ENCODE measurements at places on chromosomes 7 and 10.

DNA sequence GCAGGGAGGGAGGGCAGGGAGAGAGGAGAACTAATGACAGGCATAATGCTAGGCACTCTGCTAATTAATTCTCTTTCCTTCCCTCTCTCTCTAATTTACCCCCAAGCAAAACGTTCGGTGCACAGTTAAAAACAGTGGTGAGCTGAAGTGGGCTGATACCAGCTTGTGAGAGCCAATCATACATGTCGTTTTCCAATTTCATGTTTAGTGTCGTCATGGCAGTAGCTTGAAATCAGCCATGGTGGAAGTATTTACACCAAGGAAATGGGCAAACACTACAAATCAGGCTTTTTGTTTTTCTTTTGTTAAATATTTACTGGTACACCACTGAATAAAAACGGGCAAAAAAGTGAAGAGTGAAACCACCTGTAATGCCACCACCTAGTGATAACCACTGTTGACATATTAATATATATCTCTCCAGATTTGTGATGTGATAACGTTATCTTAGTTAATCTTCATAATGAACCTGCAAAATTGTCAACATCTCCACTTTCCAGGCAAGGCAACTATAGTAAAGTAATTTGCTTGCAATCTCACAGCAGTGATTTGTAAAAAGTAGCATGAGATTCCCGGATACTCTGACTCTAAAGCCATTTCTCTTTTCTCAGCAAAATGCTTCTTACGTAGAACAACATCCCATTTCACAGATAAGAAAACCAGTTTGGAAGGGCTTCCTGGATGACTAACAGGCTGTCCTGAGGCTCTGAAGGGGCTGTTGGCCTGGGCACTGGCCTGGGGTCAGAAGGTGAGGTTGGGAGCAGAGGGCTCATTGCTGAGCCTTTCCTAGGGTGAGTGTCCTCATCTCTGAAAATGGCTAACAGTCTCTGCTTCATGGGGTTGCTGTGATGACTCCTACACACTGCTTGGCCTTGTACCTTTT is 83.7 kb downstream of the ATXN7L1 start:
- no peak for DNase-seq

- DNase-seq, result no peak
Observed at GRCh38 chr7:143512488-143513340, 35.0 kb downstream of the TAS2R41 start.

- DNase-seq, result no peak
Observed at GRCh38 chr10:95691281-95691680, 2.4 kb downstream of the TCTN3 start.

GRCh38 chr7:101717628-101718357 is 88.7 kb upstream of the MYL10 start:
- DNase-seq, result no peak

- no peak for DNase-seq
Observed at GRCh38 chr10:23314835-23315239, 29.8 kb downstream of the C10orf67 start.

- no peak for DNase-seq
Observed at GRCh38 chr10:92011560-92012214, 88.1 kb downstream of the BTAF1 start.

- DNase-seq, result no peak
Observed at GRCh38 chr7:957418-958220, 3.1 kb upstream of the ADAP1 start.

GRCh38 chr10:21330628-21331020 is 194.9 kb downstream of the SKIDA1 start:
- no peak for DNase-seq

- no peak for DNase-seq
Observed at GRCh38 chr7:30973292-30973691, 9.5 kb downstream of the GHRHR start.

GRCh38 chr7:104230606-104231005 is 22.8 kb upstream of the ORC5 start:
- no peak for DNase-seq

- DNase-seq, result no peak
Observed at GRCh38 chr7:136698231-136698630, 170.2 kb upstream of the CHRM2 start.

DNA sequence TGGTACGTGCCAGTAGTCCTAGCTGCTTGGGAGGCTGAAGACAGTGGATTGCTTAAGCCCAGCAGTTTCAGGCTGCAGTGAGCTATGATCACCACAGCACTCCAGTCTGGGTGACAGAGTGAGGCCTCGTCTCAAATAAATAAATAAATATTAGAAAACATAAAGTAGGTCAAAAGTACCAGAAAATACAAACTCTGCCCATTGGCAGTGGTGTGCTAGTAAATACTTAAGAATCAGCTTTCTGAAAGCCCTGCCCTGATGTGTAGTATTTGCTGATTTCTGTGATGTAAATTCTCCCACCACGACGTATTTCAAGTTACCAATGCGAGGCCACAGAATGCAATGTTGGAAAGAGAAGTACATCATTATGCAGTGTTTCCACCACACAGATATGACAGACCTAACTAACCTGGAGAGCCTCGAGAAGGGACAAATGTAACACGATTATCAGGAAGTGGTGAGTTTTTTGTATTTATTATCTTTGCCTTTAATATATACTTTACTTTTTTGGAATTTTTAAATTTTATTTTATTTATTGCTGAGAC is 11.8 kb upstream of the MAP3K8 start:
- no peak for DNase-seq

- no peak for DNase-seq
Observed at GRCh38 chr7:71854546-71855397, 557.4 kb downstream of the CALN1 start.

DNA sequence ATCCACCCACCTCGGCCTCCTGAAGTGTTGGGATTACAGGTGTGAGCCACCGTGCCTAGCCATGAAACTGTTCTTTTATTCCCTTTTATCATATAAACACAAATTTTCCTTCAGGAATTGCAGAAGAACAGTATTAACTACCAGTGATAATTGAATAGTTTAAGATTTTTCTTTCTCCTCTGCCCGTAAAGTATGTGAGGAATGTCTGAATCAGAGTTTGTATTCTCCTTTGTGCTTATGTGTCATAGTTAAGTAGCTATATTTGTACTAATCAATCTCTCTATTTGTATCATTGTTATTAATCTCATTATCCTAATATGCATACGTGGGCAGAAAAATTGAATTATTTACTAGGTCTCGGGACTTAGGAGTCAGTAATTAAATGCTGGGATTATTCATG is 83.6 kb downstream of the ZNF277 start:
- no peak for DNase-seq

DNA sequence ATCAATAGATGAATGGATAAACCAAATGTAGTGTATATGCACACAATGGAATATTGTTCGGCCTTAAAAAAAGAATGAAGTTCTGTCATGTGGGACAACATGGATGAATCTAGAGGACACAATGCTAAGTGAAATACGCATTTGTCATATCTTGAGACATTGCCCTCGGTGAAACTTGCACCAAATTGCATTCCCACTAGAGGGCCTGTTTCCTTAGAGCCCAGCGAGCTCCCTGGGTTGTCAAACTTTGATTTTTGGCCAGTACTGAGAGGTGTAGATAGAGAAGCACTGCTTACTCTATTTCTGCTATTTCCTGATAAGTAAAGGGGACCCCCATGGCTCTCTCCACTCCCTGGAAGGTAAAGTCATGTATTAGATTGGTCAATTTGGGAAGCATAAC is 157.1 kb downstream of the GPAM start:
- no peak for DNase-seq

DNA sequence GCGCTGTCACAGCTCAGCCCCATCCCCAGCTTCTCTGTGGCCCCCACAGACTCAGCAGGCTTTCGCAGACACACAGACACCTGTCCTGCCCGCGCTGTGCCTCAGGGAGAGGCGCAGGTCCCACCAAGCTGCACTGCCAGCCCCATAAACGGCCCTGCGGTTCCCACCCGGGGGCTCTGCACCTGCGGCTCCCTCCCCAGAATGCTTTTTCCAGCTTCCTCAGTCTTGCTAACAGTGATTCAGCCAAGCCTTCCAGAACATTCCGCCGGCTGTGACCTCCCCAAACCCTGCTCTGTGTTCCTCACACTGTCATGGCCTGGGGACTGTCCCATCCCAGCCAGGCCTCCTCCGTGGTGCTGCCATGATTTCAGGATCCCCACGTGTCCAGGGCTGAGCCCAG is 27.8 kb upstream of the TNRC18 start:
- DNase-seq, result no peak

GRCh38 chr10:20181434-20181833 is 365.2 kb downstream of the PLXDC2 start:
- DNase-seq, result no peak

DNA sequence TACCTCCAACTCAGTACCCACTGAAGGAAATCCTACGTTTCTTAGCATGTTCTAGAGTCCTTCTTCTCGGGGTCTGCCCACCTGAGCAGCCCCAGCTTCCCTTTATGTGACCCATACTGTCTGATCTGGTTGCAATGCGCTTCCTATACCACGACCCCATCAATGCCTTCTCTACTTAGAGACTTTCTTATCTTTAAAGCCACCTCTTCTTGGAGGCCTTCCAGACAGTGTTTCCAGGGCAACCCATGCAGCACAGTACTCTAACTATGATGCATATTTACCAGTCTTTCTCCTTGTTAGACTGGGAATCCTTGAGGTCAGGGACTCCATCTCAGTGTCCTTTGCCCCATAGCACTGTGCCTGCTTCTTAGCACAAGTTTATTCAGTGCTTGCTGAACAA is 54.5 kb upstream of the SLF2 start:
- no peak for DNase-seq
